ENCODE measurements at places on chromosomes 3 and 15.

GRCh38 chr3:173538410-173538809 is 140.9 kb downstream of the NLGN1 start:
- no peak for DNase-seq
- H3K4me3 ChIP-seq, result no peak overlapping the region
- H3K27ac ChIP-seq, result no peak overlapping the region
- H3K27me3 ChIP-seq, result no peaks in the 10 kb centered on the region
- no peaks in the 10 kb centered on the region for H3K4me1 ChIP-seq

DNA sequence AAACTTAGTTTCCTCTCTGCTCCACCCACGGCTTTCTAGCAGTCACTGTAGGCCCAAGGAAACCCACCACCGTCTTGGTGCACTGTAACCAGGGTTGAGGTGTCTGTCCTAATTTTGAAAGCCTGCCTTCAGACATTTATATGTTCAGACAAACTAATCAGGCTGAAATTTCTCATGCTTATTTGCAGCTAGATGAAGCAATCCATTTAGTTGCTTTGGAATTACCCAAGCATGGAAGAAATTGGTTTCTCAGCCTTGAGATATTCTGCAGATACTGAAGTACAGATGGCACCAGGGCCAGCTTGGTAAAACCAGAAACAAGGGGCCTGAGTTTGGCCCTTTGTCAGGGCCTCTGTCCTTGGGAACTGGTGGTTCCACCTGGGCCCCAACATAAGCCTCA is 105.4 kb downstream of the CACNA1D start:
- no peaks in the 10 kb centered on the region for H3K4me1 ChIP-seq
- DNase-seq, result no peak
- no peaks in the 10 kb centered on the region for H3K36me3 ChIP-seq
- H3K27ac ChIP-seq, result no peak overlapping the region

GRCh38 chr15:40283615-40284300 is 894 bp upstream of the ANKRD63 start:
- no peaks in the 10 kb centered on the region for H3K36me3 ChIP-seq
- peaks cover 7% of the 10 kb centered on the region for H3K4me1 ChIP-seq

DNA sequence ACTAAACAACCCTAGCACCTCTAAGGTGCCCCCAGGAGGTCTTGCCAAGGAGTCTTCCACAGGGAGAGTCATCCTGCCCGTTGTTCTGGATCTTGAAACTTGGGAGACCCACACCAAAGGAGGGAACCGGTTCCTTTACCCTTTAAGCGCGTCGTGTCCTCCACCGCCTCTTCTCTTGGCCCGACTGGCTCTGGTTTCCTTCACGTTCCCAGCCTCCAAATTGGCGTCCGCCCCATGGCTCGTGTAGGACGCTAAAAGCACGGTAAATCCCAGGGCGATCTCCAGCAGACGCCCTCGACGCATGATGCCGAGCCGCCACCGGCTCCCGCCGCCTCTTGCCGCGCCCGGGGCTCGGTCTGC is 1.1 kb downstream of the FBN1 start:
- H3K27ac ChIP-seq, result no peak overlapping the region
- H3K27me3 ChIP-seq, result peaks cover 29% of the 10 kb centered on the region
- peak overlapping the region; percentile 64 for H3K4me3 ChIP-seq
- DNase-seq, result no peak
- H3K36me3 ChIP-seq, result no peaks in the 10 kb centered on the region

DNA sequence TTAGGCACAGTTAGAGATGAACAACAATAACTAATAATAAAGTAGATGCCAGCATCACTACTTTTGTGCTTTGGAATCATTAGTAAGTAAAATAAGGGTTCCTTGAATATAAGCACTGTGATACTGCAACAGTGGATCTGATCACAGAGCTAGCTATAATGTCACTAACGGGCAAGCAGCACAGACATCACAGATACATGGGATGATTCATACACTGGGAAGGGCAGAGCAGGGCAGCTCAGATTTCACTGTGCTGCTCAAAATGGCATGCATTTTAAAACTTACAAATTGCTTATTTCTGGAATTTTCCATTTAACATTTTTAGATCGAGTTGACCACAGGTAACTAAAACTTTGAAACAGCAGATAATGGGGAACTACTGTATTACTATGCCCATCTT is 476.6 kb downstream of the FHIT start:
- H3K36me3 ChIP-seq, result no peaks in the 10 kb centered on the region
- H3K4me1 ChIP-seq, result no peaks in the 10 kb centered on the region
- DNase-seq, result no peak
- H3K4me3 ChIP-seq, result no peak overlapping the region
- no peaks in the 10 kb centered on the region for H3K27me3 ChIP-seq
- H3K27ac ChIP-seq, result no peak overlapping the region
